Panc1 (cell line): ENCODE measurements at places on chromosomes 2 and 18.

DNA sequence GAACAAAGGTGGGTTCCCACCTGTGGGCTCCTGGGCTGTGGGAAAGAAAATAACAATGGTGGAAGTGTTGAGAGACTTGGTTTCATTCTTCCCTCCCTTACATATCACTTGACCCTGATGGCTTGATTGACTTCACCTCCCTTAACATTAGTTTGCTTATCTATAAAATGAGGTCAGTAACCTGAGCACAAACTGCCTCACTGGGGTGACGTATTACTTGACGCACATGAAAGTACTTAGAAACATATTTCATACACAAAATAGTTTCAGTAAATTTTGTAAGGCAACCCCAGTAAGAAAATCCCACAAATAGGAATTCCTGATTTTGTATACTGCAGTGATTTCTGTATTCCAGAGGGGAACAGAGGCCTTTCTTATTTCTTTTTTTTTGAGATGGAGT lies 29.4 kb upstream of the LPIN2 start:
- DNase-seq: no peak

DNA sequence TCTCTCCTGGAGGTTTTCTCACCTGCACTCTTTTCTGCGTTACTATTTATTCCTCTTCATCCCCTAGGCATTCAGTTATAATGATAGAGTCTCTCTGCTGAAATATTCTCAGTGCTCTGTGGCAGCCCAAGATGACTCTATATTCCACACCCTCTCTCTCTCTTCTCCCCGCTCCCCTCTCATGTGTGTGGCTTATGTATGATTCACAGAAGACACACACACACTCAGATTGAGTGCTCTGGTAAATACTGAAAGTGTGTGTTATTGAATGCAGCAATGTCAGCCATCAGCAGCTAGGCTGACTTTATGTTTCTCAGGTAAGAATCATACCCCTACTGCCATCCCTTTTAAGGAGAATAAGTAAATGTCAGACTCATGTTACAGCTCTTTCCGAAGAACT lies 201.2 kb downstream of the SLC4A10 start:
- no peak for DNase-seq

GRCh38 chr2:99861376-99861760 lies 281.0 kb downstream of the AFF3 start:
- no peak for DNase-seq

- DNase-seq: no peak
These were observed 57.6 kb upstream of the SERTAD2 start for GRCh38 chr2:64711252-64711800.

GRCh38 chr2:1581965-1582625 lies 162.2 kb downstream of the PXDN start:
- no peak for DNase-seq

DNA sequence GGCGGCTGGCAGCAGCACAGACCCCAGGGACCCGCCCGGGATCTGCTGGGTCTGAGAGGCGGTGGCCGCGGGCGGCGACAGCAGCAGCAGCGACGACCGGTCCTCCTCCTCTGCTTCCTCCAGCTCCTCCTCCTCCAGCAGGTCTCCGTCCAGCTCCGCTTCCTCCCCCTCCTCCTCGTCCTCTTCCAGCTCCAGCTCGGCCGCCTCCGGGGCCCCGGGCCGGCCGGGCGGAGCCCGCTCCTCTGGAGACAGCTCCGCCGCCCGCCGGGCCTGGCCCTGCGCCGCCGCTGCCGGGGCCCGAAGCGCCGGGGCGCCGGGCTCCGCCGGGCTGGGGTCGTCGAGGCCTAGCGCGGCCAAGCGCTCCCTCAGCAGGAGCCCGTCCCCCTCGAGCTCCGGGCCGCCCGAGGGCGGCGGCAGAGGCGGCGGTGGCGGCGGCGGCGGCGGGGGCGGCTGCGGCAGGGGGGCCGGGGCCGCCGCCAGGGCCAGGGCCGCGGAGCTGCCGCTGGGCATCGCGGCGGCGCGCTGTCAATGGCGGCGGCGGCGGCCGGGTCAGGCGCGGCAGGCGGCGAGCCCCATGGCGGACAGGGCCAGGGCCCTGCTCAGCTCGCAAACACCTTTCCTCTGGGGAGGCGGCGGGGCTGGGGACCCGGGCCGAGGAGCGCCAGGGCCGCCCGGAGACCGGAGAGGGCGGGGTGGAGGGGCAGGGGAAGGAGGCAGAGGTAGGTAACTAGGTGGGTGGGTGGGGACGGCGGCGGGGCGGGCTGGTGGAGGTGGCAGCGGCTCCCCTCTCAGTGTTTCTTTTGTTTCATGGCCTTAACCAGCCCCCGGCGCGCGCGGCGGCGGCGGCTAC lies 445 bp downstream of the MEX3C start:
- DNase-seq: no peak

DNA sequence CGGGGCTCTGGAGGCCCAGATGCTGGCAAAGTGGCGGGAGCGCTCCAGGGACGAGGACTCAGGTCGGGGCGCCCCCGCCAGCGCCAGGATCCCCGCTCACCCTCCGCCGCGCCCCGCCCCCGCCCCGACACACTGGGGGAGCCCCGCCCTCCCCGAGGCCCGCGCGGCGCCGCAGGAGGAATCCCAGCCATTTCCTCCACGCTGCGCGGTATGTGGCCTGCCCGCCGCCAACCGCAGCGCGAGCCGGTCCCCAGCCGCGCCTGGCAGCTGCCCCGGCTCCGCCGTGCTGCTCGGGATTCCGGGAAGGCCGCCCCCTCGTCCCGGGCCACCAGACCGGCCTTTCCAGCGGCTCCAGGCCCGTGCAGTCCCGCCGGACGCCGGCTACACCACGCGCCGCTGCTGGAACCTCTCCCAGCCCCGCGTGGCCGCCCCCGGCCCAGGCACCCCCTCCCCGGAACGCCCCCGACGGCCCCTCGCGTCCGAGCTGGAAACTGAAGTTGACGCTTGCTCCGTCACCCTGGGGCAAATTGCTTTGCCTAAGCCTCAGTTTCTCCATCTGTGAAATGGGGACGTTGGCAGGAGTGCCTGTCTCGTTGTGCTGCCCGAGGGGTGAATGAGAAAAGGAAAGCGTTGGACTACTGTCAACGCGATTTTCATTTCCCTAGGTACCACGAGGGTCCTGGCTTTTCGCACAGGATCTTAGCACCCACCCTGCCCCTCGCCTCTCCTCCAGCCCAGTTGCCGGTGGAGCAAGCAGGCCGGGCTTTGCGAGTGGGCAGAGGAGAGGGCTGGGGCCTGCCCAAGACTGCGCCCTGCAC lies 53.6 kb downstream of the PKDCC start:
- DNase-seq: no peak

- no peak for DNase-seq
These were observed 3.3 kb upstream of the ALLC start for GRCh38 chr2:3654531-3655225.

DNA sequence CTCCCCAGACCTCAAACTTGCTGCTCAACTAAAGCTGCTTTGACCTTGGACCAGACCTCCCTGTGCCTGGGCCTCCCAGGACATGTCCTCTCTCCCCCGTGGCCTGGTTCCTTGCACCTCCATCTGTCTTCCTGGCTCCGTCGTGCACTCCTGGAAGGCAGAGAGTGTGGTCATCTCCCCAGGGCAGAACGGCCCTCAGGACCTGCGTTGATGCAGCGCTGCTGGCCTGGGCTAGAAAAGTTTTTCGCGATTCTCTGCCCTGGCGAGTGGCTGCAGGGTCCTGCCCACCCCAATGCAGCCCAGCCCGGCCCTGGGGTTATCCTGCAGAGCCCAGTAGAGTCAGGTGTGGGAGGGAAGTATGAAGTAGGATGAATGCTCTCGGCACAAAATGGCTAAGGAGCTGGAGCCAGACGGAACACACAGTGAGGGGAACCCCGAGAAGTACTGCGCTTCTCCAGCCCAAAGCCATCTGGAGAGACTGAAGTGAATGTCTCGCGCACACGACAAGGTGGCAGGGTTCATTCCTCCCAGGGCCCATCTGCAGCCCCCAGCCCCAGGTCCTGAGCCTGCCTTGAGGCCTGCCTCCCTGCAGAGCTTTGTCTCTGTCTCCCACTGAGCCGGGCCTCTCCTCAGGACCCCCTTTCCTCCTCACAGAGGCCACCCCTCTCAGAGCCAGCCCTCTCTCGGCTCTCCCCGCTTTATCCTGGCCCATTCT lies 41.7 kb downstream of the ATOH8 start:
- no peak for DNase-seq

- DNase-seq: no peak
These were observed 603.8 kb downstream of the ERBB4 start for GRCh38 chr2:211934811-211935210.

- no peak for DNase-seq
These were observed 204.8 kb downstream of the TFCP2L1 start for GRCh38 chr2:121080013-121080772.

DNA sequence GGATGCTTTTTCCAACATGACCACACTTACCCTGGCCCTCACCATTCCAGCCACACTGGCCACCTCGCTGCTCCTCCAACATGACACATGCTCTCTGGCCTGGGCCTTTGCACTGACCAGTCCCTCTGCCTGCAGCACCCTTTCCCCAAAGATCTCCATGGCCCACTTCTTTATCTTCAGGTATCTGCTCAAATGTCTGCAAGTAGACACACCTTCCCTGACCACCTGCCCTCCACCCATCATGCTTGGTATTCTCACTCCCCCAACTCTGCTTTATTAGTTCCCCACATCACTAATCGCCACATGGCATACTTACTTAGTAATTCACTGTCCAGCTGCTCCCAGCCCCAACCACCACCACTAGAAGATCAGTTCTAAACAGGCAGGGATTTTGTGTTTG lies 214.2 kb downstream of the BCL11A start:
- DNase-seq: no peak

DNA sequence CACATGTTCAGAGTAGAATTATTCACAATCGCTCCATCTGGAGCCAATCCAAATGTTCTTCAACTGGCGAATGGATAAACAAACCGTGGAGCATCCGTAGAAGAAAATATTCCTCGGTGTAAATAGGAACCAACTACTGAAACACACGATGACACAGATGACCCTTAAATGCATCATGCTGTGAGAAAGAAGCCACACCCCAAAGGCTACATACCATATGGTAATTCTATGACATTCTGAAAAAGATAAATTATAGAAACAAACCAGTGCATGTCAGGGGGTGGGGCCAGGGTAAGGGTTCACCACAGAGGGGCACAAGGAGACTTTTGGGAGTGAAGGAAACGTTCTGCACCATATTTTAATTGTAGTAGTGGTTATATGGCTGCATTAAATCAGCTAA lies 312.2 kb upstream of the SMIM21 start:
- DNase-seq: no peak

DNA sequence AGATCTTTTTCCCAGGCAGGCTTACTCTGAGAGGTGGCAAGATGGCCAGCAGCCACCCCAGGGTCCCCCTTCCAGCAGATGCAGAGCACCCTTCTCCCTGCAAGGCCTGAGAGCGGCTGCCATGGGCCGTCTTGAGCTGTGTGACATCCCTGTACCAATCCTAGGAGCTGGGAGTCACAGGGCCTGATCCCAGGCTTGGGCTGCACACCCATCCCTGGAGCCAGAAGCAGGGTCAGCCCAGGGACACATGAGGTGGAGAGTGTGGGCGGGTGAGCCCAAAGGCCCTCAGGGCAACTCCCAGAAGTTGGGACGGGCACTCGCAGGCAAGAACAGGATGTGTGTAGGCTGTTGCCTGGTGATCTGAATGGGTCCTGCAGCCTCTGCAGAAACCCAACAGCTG lies 40.5 kb downstream of the CROCC2 start:
- DNase-seq: no peak

- DNase-seq: no peak
These were observed 583 bp downstream of the NEMP2 start for GRCh38 chr2:190533968-190534309.

- DNase-seq: no peak
These were observed 971 bp downstream of the ZNF385B start for GRCh38 chr2:179860255-179861026.

GRCh38 chr2:79849949-79850348 lies 337.1 kb downstream of the CTNNA2 start:
- DNase-seq: no peak

DNA sequence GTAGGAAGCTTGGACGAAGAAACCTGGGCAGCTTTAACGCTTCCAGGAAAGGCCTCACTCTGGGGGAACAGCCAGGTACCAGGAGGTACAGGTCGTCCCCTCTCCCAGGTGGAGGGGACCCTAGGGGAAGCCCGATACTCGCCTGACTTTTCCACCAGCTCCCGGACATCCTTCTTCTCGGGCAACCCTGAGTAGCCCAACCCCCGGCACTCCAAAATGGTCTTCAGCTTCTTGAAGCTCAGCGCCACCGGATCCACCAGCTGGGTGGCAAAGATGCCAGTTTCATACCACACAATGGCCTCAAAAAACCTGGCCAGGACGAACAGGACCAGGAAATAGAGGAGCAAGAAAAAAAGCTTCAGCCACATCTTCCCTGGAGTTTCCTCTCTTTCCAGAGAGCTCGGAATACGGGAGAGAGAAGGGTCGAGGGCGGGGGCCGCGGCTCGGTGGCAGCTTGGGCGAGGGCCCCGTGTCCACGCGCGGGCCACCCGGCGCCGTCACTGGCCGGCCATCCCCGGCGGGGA lies 1.1 kb downstream of the RNF103 start:
- DNase-seq: no peak

GRCh38 chr18:13620818-13621445 lies 105.4 kb downstream of the FAM210A start:
- no peak for DNase-seq

DNA sequence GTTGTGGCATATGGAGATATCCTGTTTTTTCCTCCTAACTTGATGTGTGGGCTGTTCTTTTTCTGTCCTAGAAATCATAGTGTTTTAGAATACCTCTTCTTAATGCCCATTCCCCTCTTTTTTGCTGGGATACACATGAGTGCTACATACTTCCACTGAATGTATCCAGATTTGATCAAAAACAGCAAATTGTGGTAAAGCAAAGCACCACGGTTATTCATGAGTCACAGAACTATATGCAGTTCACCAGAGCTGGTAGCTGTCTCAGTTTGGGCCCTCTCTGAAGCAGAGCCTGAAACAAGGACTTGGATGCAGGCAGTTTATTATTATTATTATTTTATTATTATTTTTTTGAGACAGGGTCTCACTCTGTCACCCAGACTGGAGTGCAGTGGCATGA lies 69.9 kb upstream of the CTLA4 start:
- DNase-seq: no peak

- no peak for DNase-seq
These were observed 232.1 kb downstream of the RBM43 start for GRCh38 chr2:151029406-151030157.

GRCh38 chr2:119349289-119349688 lies 17.3 kb downstream of the C2orf76 start:
- DNase-seq: no peak
